ENCODE measurements at places on chromosomes 3 and 15.

DNA sequence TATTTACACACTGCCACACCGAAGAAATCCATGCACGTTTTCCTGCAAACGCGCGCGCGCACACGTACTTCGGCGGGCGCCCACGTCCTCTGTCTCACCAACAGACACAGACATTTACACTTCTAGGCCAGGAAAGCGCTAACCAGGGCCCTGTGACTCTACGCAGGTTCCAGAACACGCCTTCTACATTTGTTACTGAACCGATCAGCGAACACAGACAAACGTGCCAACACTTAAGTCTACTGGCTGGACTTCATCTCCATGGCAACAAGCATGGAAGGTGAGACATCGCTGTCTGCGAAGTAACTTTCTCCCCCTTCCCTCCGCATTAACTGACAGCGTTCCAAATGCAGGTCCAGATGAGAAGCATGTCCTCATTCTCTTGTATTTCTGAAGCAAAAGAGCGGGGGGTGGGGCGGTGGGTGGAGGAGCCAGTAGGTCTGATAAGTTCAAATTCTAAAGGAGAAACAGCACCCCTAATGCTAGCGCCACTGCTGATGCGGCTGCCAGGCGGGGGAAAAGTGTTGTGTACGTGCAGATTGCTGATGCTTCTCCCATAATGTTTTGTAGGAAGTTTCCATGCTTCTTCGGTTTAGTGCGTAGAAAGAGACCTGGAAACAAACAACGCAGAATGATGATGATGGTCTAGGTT, at the start of gene CTXN2:
TSS of gene CTXN2 (plus strand) at position 92 of the 652 bp plus-strand sequence. CDS start 9,636 bp downstream, outside the sequence.
- DNase-seq: peak; percentile 16

GRCh38 chr3:136142592-136142991, 53.5 kb downstream of the MSL2 start:
- DNase-seq: peak; percentile 87

GRCh38 chr3:50926868-50927267, 252.1 kb downstream of the DOCK3 start:
- DNase-seq: no peak

- DNase-seq: no peak
Measured at GRCh38 chr3:170765419-170766078, 104.4 kb downstream of the RPL22L1 start.

DNA sequence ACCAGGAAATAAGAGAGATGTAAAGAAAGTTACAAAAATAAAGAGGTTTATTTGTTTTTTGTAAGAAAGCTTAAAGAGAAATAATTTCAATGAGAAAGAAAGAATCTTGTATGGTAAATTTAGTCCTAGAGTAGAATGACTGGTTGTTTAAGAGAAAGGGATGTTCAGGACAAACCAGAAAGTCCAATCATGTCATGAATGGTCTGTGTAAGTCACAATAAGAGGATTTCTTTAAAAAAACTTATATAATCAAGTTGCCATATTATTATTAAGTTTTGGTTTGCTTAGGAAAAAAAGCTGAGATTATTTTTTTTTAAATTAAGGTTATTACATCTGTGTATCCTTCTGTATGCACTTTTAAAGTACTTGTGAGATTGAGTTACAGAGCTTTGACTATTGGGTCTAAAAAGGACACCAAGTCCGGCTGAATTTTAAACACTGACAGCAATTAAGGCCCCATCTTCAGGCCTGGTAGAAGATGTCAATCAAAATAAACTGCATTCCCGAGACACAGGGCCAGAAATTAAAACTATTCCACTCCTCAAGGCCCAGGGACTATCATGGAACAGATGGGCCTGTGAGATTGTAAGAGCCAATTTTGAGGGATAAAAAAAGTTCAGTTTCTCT, 12.2 kb downstream of the ERICH6 start:
- no peak for DNase-seq

DNA sequence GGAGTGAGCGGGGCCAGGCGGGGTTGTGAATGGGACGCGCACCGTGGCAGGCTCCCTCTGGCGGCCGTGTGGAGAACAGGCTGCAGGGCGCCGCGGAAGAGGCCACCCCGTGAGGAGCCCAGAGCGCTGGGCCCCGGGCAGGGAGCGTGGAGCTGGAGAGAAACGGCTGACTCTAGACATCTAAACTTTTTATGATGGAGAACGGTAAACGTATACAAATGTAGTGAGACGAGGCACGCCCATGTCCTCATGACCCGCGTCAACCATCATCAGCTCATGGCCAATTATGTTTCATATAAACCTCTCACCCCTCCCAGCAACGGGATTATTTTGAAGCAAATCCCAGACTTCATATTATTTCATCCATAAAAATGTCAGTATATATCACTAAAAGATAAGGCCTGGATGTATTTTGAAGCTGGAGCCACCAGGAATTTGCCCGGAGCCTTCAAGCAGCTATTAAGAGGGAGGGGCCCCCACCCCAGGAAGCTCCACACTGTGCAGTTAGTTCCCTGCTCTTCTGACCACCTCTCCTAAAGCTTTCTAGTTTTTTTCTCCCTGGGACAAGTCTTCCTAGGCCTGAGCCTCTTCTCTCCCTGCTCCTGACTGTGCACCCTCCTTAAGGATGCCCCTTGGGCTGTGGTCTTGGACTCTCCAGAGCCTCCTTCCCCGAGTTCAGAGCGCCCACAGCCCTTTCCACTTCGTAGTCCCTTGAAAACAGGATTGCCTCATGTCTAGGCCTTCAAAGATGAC, 149.5 kb downstream of the SMAD6 start:
- peak; percentile 85 for DNase-seq

DNA sequence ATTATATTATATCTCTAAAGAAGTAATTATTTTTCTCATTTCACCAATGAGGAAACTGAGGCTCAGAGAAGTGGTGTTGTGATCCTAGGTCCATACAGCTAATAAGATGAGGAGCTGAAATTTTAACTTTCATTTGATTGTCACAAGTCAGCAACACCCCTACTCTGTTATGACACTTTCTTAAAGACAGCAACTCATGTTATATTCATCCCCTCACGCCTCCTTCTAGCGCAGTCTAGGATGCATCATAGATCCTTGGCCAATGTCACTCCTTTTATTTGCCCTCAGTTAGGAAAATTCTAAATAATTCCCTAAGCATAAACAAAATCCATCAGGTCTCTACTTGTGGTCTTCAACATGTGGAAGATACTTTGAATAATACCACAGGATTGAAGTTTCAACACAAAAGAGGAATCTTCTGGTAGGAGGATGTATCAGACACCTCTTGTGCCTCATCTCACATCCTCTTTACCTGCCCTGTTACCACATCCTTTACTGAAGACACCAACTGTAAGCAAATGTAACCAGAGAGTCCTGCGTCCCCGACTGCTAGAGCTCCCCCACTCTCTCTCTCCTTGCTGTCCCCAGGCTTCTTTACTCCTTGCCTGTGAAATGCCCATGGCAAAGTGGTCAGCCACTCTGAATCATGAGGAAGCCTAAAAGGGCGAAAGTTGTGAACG, 53.7 kb downstream of the TRIM42 start:
- DNase-seq: no peak

DNA sequence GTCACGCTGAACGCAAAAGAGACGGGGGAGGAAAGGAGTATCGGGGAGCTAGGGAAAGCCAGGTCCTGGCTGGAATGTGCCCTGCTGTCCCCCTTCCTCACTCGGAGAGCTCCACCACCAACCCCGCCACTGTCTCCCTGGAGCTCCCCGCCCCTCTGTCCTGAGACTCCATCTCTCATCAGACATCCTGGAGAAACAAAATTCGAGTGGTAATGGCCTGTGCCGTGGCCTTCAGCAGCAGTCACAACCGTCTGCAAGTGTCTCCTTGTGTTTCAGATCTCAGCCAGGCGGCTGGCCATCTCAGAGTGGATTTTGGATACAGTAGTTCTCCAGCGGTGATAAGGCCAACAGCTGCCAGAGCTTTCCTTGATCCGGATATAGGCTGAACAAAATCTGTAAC, 76.9 kb downstream of the OCA2 start:
- no peak for DNase-seq

- peak; percentile 38 for DNase-seq
Measured at GRCh38 chr15:52013151-52013791, 5.7 kb upstream of the MAPK6 start.

GRCh38 chr15:57463360-57463759, 87.1 kb downstream of the CGNL1 start:
- DNase-seq: no peak

GRCh38 chr15:64921711-64922110, 10.0 kb downstream of the ANKDD1A start:
- DNase-seq: no peak

GRCh38 chr3:50334339-50335075, 6.1 kb downstream of the RASSF1 start:
- DNase-seq: no peak

- no peak for DNase-seq
Measured at GRCh38 chr15:58336161-58336560, 95.6 kb upstream of the LIPC start.

GRCh38 chr3:115704661-115705338, 81.5 kb downstream of the GAP43 start:
- DNase-seq: peak; percentile 56

DNA sequence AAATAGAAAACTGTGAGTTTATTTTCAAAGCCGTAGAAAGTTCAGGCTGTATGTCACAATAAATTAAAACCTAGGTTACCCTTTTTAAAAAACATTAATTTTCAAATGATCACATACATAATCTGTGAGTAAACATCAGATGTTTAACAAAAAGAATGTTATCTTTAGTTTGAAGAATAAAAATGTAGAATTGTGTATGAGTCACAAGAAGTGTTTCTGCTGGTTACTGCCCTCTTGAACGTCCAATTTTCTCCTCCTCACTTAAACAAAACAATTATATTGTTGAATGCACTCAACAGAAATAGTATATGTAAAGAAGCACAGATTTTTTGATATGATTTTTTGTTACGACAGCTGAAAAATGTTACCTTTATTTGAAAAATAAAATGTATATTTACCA, 855.1 kb downstream of the ROBO1 start:
- no peak for DNase-seq

GRCh38 chr15:91572110-91572509, 281.4 kb upstream of the SLCO3A1 start:
- DNase-seq: peak; percentile 33

GRCh38 chr3:23128655-23129054, 74.5 kb upstream of the UBE2E2 start:
- DNase-seq: no peak

- no peak for DNase-seq
Measured at GRCh38 chr3:189160519-189161309, 11.1 kb upstream of the TPRG1 start.

- DNase-seq: peak; percentile 9
Measured at GRCh38 chr3:113034011-113034410, 43.2 kb downstream of the GTPBP8 start.

DNA sequence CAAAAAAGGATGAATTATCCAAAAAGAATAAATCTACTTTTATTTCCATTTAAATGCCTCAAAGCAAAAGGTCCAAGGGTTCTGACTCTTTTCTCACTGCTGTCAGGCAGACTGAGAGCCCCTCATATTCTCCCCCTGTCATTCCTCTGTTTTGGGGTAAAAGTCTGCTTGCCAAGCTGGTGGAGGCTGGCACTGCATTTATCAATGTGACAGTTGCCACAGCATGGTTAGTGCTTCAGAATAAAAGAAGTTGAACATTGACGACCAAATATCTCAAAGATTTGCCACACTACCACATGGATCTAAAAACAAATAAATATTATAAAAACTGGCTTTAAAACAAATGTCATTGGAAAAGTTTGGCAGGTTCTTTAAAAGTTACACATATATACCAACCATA, 89.2 kb upstream of the SNRK start:
- no peak for DNase-seq

GRCh38 chr3:124318656-124319055, 326.7 kb upstream of the ROPN1 start:
- DNase-seq: no peak

DNA sequence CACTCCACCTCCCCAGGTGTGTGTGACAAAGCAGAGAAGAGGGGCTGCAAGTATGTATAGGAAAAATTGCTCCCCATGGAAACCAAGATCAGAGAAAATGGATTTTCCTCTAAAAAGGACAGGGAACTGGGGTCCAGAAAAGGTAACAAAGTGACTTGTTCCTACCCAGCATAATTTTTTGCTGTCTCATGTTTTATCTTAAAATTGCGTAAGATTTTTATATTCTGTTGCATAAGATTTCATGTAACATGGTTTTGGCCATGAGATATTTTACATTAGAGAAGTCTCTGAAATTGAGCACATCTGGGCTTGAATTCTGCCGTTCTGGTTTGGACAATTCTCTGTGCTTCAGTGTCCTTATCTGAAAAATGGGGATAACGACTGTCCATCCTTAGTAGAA, 335.7 kb upstream of the RORA start:
- DNase-seq: no peak

- peak; percentile 83 for DNase-seq
Measured at GRCh38 chr3:149277331-149277813, 55.7 kb upstream of the CP start.

GRCh38 chr3:153577059-153577736, 415.2 kb downstream of the RAP2B start:
- DNase-seq: no peak

- peak; percentile 31 for DNase-seq
Measured at GRCh38 chr3:128917291-128917690, 37.9 kb downstream of the ACAD9 start.

DNA sequence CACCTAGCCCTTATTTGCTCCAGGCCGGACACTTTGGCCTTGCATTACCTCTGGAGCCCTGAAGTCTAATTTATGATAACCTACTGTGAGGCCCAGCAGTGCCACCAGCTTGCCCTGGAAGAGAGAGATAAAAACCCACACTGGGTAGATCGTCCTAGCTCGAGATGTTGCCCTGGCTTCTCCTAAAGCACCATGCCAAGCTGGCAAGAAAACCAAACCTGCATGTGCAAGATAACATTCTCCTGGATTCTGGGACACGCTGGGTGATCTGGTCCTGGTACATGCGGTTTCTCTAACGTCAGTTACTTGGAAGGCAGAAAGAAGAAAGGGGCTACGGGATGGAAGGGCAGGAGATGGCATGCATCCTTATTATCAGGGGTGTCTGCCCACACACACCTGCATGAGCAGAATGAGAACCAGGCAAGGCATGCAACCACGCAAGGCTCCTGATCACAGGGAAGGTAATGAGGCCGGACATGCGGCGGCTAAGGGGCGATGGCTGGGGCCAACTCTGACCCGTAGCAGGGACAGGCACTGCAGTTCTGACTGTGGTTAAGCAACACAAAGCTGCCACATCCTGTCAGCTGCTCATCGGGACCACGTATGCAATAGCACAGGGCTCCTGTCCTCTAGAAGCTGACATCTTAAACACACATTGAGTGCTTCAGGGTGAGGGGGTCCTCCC, 73.0 kb downstream of the OXNAD1 start:
- peak; percentile 30 for DNase-seq

DNA sequence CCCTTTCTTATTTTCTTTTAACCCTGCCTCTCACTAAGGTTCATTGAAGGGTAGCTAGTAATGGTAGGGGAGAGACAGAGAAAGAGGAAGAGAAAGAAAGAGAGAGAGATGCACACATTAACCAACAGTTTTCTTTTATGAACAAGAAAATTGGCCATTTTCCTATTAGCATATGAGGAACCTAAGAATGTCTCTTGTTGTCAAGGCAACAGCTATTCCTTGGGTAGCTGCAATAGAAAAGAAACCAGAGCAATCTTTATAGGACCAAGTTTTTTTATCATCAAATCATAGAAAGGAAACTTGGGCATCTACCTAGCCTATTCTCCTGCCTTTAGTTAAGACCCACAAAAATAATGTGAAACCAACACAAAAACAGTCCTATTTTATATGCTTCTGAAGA, 15.0 kb upstream of the CCDC39 start:
- no peak for DNase-seq

- DNase-seq: peak; percentile 38
Measured at GRCh38 chr15:76339305-76340197, 3.0 kb downstream of the ISL2 start.

GRCh38 chr15:36363335-36363734, 216.1 kb upstream of the CDIN1 start:
- DNase-seq: peak; percentile 81

Data from choroid plexus epithelial cell (primary cell).